T-helper 22 cell (primary cell): ENCODE measurements at places on chromosomes 16 and 17.

DNA sequence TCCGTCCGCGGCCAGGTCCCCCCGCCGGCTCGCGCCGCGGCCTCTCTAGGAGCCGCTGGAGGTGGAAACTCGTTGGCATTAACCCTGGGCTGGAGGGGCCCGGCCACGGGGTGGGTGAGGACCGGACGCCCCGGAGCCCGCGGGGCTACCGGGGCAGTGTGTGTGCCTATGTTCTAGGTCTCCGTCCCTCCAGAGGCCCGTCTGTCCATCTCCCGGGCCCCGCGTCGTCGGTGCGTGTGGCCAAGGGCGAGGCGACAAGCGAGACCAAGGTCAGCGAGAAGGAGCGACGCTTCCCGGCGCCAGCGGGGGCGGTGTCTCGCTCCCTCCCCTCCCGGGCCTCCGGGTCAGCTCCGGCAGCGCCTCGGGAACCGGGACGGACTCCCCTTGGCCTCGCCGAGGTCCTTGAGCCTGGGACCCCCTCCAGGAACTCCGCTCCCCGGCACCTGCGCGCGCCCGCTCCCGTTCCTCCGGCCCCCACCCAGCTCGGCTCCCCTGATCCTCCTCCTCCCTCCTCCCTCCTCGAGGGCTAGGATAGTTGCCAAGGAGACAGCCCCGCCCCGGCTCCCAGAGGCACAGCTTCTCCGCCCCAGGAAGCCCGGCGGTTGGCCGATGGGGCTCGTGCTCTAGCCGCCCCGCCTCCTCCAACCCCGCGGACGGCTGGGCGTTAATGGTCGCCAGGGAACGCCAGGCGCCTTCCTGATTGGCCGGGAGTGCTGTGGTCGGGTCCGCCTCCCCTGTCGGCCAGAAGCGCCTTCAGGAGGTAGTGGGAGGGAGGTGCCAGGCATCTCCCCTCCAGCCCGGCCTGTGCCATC, 663 bp upstream of the ZNF768 start:
- DNase-seq = peak; percentile 90

DNA sequence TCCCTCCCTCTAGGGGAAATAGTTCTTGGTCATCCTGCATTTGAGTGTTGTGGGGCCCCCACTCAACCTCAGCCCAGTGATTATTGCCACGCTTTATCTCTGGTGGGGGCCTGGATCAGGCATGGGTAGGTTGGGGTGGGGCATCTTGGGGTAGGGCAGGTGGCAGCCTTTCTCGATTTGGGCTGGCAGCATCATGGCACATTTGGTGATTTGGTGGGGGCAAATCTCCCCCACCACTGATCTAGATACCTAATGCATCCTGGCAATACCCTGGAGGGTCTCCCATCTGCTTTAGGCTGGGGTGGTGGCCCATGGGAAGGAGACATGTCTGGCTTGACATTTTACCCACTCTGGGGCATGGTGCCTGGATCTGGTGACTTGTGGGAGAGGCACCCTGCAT, 40.2 kb downstream of the NLRP1 start:
- no peak for DNase-seq

DNA sequence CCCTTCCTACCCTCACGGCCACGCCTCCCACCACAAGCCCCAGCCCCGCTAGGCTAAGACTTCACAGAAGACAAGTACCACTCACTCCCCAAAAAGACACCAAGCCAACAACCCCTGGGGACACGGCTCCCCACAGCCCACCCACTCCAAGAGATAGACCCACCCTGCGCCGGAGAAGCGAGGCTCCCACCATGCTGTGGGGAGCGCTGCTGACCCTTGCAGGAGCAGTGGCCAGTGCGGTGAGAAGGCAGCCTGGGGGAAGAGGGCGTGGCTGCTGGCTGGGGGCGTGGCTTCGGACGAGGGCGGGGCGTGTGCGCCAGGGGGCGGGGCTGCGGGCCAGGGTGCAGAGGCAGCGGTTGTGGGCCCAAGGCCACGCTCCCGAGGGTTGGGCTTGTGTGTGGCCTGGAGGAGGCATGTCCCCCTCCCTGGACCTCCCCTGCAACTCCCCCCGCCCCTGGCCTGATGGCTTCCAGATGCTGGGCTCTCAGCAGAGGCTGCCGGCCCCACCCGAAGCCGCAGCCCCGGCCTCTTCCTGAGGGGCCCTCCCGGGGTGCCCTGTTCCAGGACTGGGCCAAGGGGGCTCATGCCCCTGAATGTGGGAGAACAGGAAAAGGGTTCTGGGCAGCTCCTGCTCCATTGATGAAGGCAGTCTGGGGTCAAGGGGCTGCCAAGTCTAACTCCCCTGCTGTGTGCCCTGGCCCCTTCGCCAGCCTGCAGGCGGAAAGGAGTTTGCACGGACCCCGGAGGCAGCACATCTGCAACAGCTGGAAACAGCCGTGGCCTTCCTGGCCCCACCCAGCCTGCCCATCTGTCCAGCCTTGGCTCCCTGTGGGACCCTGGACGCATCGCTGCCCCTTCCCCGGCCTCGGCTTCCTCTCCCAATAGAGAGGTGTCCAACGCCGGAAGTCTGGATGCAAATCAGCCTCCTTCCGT, 9.1 kb downstream of the TFAP4 start:
- DNase-seq = no peak

GRCh38 chr16:30760577-30761426, 1.1 kb downstream of the CFAP119 start:
- no peak for DNase-seq
